Stimulated activated CD8-positive, alpha-beta memory T cell treated with anti-CD3 and anti-CD28 coated beads, Interleukin-7, amount 100 ng/mL, for 4 hours (primary cell): ENCODE measurements at places on chromosomes 12 and 14.

DNA sequence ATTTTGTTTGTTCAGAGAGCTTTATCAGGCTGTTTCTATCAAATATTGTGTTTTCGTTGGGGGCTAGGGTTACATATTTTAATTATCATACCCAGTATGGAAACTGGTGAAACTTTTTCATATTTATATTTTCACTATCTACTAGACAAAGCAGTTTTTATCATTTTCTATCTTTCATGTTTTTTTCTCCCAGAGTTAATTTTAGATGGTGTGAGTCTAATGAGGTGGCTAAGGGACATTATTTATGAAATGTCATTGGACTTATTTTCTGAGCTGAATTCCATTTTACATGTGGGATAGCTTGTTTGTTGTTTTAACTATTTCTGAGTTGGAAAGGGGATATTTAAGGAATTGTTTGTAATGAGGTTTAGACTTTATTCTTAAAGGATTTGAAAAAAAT is 100.3 kb downstream of the TMTC2 start:
- no peak for DNase-seq

GRCh38 chr12:131444220-131445164 is 266.4 kb upstream of the SFSWAP start:
- no peak for DNase-seq

- DNase-seq = no peak
Measured at GRCh38 chr12:26119391-26119989, 5.3 kb downstream of the BHLHE41 start.

GRCh38 chr12:52918784-52919183 is 13.9 kb upstream of the KRT8 start:
- DNase-seq = no peak

GRCh38 chr14:55446127-55446736 is 5.8 kb upstream of the TBPL2 start:
- DNase-seq = no peak
